ENCODE measurements at places on chromosomes 3 and 15.

DNA sequence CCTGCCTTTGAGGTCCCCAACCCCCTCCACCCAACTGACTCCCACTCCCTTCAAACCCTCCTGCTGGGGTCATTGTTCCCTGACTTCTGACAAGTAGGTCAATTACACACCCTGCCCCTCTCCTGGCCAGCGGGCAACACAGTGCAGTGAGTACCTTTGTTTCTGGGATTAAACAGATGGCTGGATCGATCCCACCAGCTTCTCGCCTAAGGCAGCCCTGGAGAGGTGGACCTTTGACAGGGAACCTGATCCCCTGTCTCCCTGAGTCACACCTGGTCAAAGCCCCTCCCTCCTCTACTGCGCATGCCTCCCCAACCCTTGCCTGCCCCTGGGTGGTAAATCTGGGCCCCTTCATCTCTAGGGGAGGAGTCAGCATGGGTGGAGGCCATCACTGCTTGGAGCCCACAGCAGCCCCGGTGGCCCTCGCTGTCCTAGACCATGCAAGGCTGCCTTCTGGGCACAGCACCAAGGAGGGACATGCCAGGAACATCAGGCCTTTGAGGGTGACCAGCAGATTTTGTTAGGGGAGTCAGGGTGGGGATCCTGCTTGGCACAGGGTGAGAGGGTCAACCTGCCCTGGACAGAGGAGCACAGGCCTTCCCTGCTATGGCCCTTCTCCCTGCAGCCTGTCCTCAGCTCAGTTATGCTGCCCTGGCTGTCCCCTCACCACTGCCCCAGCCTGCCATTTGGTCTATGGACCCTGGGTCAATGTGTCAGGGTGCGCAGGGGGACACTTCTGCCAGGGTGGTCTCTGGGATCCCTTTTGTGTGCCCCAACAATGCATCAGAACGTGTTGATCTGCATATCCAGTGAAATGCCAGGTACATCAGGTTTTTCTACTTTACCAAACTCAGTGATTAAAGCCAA is 9.8 kb upstream of the PRR23E start:
- no peak for DNase-seq
- H3K27me3 ChIP-seq, result no peaks in the 10 kb centered on the region
- no peaks in the 10 kb centered on the region for H3K36me3 ChIP-seq
- no peak overlapping the region for H3K27ac ChIP-seq

DNA sequence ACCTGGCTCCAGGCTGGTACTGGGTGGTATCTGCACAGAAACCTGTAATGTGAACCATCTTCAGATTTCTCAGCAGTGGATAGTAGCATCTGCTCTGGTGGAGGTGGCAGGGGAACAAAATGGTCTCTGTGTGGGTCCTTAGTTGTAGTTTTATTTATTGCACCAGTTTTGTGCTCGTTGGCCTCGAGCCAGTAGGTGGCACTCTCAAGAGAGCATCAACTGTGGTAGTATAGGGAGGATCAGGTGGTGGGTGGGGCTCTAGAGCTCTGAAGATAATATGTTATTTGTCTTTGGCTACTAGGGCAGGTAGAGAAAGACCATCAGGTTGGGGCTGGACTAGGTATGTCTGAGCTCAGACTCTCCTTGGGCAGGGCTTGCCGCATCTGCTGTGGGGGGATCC is 254.0 kb upstream of the GPR149 start:
- H3K36me3 ChIP-seq, result no peaks in the 10 kb centered on the region
- H3K27ac ChIP-seq, result no peak overlapping the region
- no peaks in the 10 kb centered on the region for H3K4me1 ChIP-seq
- no peak for DNase-seq
- no peaks in the 10 kb centered on the region for H3K27me3 ChIP-seq

GRCh38 chr3:45786801-45787495 is 9.4 kb downstream of the SLC6A20 start:
- DNase-seq, result no peak
- peaks cover 3% of the 10 kb centered on the region for H3K36me3 ChIP-seq
- H3K27ac ChIP-seq, result no peak overlapping the region

DNA sequence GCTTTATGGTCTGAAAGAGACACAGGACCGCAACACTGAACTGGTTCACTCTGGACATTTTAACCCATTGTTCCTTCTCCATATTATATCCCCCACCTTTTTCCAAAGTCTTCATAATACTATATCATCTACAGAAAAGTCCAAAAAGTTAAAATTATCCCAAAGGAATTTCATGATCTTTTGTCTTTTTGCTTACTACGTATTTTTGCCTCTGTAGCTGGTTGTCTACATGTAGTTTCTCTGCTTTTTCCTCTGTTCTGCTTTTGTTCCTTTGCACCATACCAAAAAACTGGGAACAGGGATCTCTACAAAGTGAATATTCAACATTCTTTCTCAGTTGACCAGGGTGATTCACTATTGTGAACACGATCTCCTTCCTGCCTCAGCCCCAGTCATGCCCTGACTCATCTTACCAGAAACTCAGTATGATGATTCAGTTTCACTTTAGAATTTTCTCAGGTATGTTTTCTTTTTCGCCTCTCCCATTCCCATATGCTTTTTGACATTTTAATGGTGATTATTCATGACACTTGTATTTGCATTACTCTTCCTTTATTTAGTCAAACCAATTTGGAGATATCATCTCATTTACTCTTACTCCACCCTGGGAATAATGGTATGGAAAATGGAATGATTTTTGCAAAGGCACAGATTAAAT is 14.5 kb downstream of the EMC4 start:
- H3K27me3 ChIP-seq, result no peaks in the 10 kb centered on the region
- peak overlapping the region; percentile 51 for H3K4me3 ChIP-seq
- peak overlapping the region; percentile 90 for H3K27ac ChIP-seq

DNA sequence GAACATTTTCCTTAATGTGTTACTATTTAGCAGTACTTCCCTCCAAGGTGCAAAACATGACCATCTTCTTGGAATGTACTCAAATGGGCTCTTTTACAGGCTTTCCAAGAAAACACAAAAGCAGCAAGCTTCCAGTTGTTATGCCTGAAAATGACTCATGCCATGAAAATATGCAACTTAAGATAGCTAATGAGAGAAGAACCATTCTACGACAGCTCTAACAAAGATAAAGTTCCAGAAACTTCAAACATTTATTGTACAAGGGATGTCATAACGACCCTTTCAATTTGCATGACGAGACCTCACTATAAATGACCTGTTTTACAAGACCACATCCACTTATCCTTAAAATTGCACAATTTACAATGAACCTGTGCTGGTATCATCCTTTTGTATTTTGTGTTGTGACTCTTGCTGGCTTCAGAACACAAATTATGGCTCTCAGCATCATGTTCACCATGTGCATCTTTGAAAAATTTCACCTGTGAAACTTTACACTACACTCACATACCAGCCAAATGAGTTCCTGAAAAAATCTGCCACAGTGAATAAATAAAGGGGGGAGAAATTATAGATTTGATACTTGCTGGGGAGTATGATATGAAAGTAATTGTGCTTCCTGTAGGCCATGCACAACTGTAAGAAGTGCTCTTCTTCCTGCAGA is 433.7 kb downstream of the MAGI1 start:
- H3K4me3 ChIP-seq, result no peak overlapping the region
- H3K27me3 ChIP-seq, result no peaks in the 10 kb centered on the region
- no peak for DNase-seq
- H3K27ac ChIP-seq, result no peak overlapping the region

DNA sequence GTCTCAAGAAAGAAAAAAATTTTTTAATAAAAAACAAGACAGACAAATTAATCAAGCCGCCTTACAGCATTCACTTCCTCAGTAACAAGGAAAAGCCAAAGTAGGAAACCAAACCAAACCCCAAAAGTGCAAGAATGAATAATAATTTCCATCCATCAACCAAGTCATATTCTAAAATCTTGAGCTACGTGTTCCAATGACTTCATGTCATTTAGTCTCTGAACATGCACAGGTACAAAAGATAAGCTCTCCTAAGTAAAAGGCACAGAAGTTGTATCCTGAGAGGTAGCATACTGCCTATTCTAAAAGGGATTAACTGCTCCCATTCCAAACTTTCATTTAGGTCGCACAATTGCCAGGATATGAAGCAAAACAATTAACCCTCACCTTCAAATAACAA is 29.7 kb downstream of the SLC4A7 start:
- peak overlapping the region; percentile 61 for H3K4me3 ChIP-seq
- peaks cover 43% of the 10 kb centered on the region for H3K36me3 ChIP-seq
- no peaks in the 10 kb centered on the region for H3K27me3 ChIP-seq
